T47D (cell line): ENCODE measurements at places on chromosomes 3 and 15.

GRCh38 chr15:52481915-52482314 lies 46.8 kb downstream of the MYO5A start:
- DNase-seq = no peak

GRCh38 chr3:64063207-64063982 lies 40.1 kb upstream of the PSMD6 start:
- no peak for DNase-seq

- DNase-seq = no peak
Measured at GRCh38 chr15:59169251-59169708, 37.4 kb upstream of the LDHAL6B start.

- no peak for DNase-seq
Measured at GRCh38 chr3:123683505-123684154, 98.8 kb upstream of the HACD2 start.

DNA sequence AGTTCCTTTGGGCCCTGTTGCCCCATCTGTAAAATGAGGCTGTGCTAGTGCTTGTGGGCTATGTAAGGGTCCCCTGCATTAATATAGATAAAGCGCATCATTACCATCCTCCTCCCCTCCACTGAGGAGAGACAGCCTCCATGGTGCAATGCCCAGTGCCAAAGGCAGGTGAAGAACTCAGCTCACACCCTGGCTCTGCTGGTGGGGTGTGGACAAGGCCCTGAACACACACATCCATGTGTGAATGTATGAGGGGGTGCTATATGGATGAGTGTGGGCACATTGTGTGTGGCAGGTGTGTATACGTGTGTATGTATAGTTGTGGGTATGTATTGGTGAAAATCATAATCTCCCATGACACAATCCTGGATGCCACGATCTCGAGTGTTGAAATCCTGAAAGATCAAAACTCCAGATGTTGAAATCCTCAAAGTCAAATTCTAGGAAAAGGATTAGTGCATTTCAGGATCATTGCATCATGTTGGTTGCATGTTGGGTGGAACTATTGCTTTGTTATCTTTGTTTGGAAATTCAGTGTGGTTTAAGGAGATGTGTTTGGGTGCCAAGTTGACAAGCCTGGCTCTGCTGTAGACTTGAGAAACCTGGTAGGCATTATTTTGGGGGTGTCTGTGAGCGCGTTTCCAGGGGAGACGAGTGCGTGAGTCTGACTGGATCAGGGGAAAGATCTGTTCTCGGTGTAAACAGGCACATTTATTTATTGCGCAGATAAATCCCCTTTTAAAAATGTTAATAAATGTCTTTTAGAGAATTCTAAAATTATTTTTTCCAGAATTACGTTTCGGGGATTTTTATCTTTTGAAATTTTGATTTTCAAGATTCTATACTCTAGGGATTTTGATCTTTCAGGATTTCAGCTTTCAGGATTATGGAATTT lies 42.0 kb upstream of the SEC61A1 start:
- no peak for DNase-seq

DNA sequence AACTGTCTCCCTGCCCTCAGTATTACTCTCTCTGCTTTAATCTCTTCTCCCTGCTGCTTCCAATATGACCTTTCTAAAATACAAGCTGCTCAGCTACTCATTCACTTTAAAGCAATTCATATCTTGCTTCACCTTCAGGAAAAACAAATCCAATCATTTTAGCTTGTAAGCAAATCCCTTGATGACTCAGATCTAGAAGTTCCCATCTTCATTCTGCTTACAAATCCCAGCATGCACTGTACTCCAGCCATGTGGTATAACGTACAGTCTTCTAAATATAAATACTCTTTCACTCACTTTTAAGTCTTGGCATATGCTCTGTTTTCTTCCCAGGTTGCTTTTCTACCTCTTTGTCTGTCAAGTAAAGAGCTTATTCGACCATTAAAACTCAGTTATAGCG lies 1009.1 kb upstream of the SEMA6D start:
- DNase-seq = no peak

GRCh38 chr3:183527428-183528379 lies 27.8 kb downstream of the KLHL6 start:
- no peak for DNase-seq

DNA sequence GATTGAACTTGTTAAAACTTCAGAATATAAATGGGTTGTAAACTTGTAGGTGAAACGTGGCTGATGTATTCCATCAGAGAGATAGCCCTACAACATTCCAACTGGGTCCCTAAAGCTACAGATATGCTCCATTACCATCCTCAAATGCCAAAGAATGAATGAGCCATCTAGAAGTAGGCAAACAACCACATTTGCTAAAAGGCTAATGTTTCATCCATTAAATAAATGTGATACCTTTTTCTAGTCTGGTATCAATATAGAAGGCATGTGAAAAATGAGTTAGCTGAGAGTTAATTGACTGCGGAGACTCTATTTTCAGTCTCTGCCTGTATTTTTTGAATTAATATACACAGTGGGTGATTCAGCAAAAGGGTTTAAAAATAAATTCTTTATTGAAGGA lies 203.8 kb downstream of the RBMS3 start:
- no peak for DNase-seq

DNA sequence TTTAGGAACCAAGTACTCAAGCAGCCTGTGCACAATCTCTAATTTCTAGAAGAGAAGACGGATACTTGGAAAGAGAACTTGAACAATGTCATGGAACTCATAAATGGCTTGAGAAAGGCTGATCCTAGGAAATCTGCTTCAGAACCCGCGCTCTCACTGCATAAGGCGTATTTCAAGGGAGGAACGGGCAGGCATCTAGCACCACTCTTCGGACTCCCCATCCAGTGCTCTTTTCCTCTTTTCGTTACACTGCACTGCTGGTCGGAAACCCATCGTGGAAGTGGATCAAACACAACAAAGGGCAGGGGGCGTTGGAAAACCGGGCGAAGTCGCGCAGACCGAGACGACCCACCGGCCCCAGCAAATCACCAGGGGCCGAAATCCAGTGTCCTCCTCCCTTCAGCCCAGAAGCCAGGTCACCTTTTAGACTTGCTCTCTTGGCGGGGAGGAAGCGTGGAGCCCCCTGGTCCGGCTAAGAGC lies 539 bp upstream of the TLNRD1 start:
- DNase-seq = no peak

- DNase-seq = no peak
Measured at GRCh38 chr3:114732353-114732752, 414.7 kb downstream of the ZBTB20 start.

GRCh38 chr15:71784719-71785118 lies 25.6 kb upstream of the NR2E3 start:
- no peak for DNase-seq

GRCh38 chr15:80494351-80494751 lies 90.2 kb downstream of the ARNT2 start:
- DNase-seq = no peak

- DNase-seq = no peak
Measured at GRCh38 chr3:154510780-154511179, 80.8 kb upstream of the GPR149 start.

DNA sequence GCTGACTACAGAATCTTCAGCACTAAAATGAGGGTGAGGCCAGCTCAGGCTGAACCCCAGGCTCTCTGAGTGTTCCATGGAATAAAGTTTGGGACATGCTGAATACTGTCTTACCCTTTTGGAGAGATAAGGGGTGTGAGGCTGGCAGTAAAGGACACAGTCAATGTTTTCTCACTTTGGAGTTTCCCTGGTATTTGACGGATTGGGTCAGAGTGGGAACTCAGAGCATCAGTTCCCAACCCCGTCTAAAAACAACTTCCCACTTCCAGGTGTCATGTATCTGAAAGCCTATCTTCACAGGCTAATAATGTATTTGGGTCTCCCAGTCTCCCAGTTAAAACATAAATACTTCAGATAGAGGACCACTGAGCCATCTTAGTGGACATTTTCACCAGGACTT lies 180.7 kb downstream of the TLE3 start:
- no peak for DNase-seq

DNA sequence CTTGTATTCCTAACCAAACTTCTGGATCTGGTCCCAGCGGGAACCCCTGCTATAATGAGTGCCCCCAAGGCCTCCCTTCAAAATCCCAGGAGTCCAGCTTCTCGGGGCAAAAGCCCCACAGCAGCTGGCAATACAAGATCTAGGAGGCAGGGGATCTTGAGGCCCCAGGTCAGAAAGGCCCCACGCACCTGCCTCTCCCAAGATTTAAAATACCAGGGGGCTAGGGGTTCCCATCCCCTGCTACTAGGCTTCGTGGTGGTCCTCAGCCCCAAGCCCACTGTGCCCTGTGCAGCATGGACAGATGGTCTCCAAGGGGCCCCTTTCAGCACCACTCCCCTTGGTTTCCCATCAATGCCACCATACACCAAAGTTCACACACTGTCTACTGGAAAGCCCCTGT lies 15.8 kb upstream of the CYP11A1 start:
- no peak for DNase-seq

- no peak for DNase-seq
Measured at GRCh38 chr3:141663993-141664392, 74.1 kb upstream of the RNF7 start.

GRCh38 chr3:9808345-9809037 lies 1.6 kb upstream of the TTLL3 start:
- no peak for DNase-seq

DNA sequence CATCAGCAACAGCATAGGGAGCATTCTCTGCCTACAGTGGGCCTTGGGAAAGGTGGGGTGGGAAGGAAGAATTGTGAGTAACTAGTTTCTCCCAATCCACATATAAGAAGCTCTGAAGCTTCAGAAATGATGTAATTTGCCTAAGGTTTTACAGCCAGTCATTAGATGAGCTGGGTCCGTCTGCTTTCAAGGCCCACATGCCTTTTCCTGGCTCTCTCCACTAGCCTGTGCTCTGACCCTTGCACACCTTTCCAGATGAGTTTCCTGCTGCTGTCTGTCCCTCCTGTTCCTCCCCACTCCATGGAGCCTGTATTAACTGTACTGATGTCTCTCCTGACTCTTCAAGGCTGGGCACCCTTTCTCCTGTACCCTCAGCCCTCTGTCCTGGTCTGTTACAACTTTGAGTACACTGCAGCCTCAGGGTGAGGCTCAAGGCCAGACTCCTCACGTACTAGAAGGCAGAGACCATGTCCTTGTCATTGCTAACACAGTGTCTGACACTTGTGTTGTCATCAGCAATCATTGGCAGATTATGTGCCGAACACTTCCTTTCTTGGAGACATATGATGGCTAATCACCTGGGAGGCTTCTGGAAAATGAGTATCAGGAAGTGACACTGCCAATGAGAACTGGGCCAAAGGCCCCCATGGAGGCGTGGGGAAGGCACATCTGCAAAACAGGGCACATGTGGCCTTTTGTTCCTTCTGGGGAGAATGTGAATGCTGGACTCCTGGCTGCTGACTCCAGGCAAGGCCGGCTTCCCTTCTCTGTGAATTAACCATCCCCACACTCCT lies 6.6 kb downstream of the TM6SF1 start:
- no peak for DNase-seq

DNA sequence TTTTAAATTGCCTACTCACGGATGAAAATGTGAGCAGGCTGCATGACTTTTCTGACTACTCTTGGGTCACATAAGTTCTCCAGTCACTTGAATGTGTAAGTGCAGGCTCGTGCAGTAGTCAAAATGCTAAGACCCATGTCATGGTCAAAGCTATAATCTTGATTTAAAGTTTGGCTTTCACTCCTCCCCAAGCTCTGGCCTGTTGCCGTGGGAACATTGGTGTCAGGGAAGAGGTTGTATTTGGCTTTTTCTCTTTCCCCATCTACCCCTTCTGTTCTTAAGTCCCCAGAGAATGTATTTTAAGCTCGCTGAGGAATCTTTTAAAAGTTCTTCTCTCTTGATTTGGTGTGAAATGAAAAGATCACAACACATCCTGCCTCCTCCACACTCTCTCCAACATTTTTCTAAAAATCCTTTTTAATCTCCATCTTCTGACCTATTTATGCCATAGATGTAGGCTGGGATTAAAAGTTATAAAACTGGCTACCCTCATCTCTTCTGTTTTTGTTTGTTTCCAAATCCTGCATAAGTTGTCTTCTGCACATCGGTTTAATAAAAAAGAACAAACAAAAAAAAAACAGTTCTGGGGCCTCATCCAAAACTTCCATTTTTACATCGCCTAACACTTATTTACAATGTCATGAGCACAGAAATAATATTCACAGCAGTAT lies 61.4 kb upstream of the ADAMTSL3 start:
- DNase-seq = no peak

GRCh38 chr3:84904816-84905555 lies 53.8 kb upstream of the CADM2 start:
- no peak for DNase-seq

GRCh38 chr15:43648649-43649429 lies at the start of gene CATSPER2:
Gene CATSPER2, minus strand, starts transcription at chr15:43648844. Its CDS starts 783 bp downstream, at chr15:43648061.
- DNase-seq = no peak

- no peak for DNase-seq
Measured at GRCh38 chr3:63086190-63086589, 191.9 kb upstream of the SYNPR start.

- DNase-seq = no peak
Measured at GRCh38 chr3:106485217-106485616, 616.4 kb upstream of the CBLB start.

- no peak for DNase-seq
Measured at GRCh38 chr3:146834917-146835316, 229.8 kb upstream of the PLSCR5 start.

- no peak for DNase-seq
Measured at GRCh38 chr3:153889905-153890334, 231.3 kb upstream of the ARHGEF26 start.

GRCh38 chr15:31477301-31477700 lies 150.7 kb downstream of the KLF13 start:
- DNase-seq = no peak

DNA sequence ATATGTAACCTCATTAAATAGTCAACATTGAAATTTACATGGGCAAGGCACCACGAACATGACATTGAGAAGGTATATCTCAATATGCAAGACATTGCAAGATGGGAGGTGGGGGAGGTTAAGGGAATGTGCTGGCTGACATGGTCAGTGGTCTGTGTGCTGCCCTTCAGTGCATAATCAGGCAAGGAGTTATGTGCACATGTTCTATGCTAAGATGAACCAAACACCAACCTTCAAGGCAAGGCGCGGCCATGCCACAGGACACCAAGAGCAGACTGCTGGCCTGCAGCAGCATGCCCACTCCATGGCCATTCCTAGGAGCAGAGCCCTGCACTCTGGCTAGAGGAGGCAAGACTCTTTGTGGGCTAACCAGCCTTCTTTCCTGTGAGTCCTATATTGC lies 40.9 kb upstream of the TSPAN3 start:
- DNase-seq = no peak

- no peak for DNase-seq
Measured at GRCh38 chr15:25072857-25073476, 118.2 kb downstream of the SNRPN start.

- no peak for DNase-seq
Measured at GRCh38 chr3:71468311-71469137, 115.0 kb downstream of the FOXP1 start.

- DNase-seq = no peak
Measured at GRCh38 chr3:25910997-25911396, 121.1 kb downstream of the OXSM start.

DNA sequence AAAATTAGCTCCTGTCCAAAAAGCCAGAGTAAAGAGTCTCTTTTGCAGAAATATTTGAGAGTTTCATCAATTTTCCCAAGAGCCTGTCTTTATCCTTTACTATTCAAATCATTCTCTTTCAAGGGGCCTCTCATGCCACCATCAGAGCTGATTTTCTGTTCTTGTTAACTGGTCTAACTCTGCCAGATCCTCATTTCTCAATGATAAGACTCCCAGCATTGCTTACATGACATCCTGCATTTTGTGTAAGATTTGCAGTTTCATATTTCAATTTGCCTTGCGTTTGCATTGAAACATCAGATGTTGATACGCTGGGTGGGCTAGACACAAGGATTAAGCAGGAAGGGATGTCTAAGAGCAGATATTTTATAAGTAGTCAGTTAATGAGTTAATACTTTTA lies 228.7 kb downstream of the TBL1XR1 start:
- no peak for DNase-seq
